Activated T-helper 9 cell treated with anti-CD3 and anti-CD28 coated beads, Interleukin-2, amount 50 U/mL, for 16 hours (primary cell): ENCODE measurements at places on chromosomes 3 and 15.

DNA sequence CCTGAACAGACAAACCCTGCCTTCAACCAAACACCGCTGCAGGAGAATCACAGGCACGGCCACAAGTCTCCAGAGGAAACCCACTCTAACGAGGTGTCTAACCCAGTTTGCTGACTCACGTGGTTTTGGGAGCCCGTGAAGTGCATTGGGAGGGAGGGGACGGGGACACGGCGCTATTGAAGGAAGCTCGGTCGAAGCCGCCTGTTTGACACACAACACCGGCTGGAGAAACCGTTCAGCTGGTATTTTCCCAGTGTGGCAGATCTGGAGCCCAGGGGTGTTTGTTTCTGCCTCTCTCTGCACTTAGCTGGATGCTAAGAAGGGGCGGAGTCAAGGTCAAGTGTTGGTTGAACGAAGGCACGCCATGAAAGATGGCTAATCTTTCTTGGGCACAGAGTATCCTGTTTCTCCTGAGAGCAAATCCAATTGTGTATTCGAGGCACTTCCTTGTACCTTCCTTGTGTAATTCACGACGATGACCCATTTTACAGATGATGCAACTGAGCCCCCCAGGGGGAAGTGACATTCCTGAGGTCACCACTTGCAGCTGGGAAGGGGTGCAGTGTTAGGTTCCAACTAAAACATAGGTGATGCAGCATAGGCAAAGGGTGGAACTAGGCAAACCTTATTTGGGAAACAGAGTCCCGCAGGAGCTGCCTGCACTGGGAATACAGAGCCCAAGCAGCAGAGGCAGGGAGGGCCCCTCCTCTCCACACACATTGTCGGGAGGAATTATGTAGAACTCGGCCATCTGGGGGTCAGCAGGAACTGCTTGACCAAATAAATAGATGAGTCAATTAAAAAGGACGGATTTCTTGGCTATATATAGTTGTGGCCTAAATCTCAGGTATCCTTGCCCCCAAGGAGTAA lies 22.5 kb downstream of the SLC6A6 start:
- peak; percentile 25 for DNase-seq

- no peak for DNase-seq
Measured at GRCh38 chr3:194637066-194637465, 3.8 kb upstream of the TMEM44 start.

DNA sequence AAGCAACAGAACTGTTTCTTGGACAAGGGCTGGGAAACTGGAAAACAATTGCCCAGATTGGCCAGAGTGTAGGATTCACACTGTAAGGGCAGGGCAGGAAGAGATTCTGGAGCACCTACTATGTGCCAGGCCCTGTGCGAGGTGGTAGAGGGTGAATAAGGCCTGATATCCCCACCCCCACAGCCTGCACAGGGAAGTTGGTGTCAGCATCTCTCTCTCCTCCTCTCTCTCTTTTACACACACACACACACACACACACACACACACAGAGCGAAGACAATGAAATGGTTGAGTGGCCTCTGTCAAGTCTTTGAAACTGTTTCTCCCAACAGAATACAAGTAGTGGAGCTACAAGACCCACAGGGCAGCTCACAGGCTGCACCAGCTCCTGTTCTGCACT lies 47.1 kb upstream of the SLCO2A1 start:
- no peak for DNase-seq

DNA sequence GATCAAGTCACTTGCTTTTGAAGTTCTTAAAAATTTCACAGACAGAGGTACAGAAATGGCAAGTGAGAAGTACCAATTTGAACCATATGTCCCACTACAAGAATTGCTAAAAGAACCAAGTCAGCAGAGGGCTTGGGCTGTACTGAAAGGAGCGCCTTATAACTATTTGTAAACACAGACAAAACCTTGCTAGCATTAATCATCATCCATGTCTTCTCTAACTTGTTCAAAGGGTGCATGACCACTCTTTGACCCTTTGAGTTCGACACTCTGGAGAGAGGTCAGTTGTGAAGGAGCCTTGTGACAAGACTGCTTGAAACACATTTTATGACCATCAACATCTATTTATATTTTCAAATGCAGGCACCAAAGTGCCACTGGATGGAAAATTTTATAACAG lies 191.7 kb downstream of the PDZRN3 start:
- DNase-seq = no peak

DNA sequence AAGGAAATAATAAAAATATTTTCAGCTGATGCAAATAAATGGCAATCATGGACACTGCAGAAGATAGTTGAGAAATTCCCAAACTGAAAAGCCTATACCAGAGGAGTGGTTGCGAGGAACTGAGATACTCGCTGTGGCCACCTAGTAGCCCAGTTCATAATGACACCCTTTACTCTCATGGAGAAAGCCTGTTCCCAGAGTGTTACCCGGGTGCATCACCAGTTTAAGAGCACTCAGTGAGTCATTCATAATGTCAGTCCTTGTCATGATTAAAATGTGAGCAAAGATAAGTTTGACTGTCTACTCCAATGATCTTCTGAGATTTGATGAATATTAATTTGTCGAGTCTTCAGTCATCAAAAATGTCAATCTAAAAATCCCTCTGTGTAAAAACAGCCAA lies 138.4 kb upstream of the LRRC3B start:
- no peak for DNase-seq
